Right lobe of liver (tissue), 6 donors: ENCODE measurements at places on chromosomes 1 and 21.

- no peak for DNase-seq
Measured at GRCh38 chr1:211183747-211184313, 49.9 kb upstream of the KCNH1 start.

GRCh38 chr1:156012051-156012817 is 8.5 kb downstream of the SSR2 start:
- DNase-seq, result no peak

- no peak for DNase-seq
Measured at GRCh38 chr1:10325521-10325920, 73.3 kb upstream of the PGD start.

DNA sequence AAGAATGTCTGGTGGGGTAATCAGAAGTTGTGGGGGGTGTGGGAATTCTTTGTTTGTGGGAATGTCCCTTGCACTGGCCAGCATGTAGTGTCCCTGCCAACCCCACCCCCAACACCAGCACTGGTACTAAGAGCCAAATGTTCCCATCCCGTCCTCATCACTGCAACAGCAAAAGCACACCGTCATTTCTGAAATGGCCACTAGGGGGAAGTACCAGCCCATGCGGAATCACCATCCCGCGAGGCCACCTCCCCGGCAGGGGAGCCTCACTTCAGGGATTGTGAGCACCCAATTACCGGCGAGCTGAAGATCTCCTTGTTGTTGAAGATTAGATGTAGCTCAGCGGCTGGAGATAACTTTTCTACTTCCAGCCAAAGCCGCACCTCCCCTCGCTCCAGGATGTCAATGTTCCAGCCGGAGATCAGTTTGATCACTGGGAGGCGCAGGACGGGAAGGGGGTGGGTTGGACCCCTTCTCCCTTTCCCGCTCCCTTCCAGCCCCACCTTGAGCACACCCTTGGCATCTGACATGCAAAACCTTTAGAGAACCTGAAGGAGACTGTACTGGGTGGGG is 41.0 kb downstream of the MYOM3 start:
- DNase-seq, result peak; percentile 68

DNA sequence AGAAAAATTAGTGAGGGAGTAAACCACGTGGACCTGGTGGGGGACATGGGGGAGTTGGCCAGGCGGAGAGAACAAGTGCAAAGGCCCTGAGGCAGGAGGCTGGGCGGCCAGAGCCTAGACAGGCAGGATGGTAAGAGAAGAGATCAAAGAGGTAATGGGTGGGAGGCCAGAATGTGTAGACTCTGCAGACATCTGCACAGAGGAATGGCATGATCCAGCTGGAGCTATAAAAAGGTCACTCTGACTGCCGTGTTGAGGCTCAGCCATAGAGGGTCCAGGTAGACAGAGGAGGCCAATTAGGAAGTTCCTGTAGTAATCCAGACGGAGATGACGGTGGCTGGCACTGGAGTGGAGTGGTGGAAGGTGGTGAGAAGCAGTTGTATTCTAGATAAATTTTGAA is 3.6 kb downstream of the H6PD start:
- DNase-seq, result no peak

DNA sequence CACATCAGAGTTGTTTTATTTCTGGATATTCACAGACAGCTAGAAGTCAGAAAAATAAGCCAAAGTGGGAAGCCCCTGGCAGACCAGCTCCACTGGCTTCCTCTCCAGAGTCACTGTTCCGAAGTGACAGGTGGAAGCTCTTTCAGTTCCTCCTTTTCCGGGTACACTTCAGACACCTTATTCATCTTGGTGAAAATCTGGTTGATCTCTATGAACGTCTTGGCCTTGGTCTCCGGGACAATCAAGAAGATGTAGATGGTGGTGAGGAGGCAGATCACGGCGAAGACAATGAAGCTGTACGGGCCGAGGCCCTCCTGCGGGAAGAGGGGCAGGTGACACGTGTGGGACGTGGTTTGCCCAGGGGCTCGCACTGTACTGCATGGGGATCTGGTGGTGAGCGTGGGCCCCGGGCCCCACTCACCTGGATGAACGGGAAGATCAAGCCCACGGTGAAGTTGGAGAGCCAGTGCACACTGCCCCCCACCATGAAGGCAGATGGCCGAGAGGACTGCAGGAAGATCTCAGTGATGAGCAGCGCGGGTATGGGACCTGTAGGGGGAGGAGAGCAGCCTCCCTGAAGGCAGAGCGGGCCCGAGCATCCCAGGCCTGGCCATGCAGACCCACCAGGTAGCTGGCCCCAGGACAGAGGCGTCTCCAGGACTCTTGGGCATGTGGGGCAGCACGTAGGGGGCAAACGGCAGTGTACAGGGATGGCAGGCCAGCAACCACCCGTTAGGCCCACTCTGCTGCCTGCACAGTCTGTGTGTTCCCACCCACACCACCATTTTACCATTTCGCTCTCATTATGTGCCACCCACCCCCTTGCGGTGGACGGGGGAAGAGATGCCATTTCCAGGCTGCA is 11.5 kb upstream of the SLC2A7 start:
- DNase-seq, result no peak

- no peak for DNase-seq
Measured at GRCh38 chr1:25209516-25209915, 22.8 kb downstream of the SYF2 start.

GRCh38 chr1:234934611-234935033 is 194.0 kb downstream of the TOMM20 start:
- no peak for DNase-seq

- no peak for DNase-seq
Measured at GRCh38 chr1:72845381-72845780, 563.0 kb upstream of the NEGR1 start.

- DNase-seq, result no peak
Measured at GRCh38 chr1:82706741-82707140, 906.0 kb downstream of the ADGRL2 start.

DNA sequence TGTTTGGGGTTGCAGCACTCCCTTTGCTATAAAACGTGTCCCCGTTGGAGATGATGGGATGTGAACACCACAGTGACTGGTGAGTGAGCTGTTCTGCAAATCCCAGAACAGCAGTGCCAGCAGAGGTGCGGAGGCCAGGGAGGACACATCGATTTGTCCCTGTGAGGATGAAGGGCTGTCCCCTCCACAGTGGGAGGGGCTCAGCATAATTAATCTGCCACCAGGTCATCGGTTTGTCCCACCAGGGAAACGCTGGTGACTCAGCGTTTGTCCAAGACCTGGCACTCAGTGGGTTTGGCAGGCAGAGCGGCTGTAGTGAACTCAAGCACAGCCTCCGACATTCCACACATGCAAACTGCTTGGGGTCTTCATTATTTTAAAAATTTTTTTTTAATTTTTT is 22.8 kb upstream of the PDE9A start:
- peak; percentile 85 for DNase-seq

- DNase-seq, result no peak
Measured at GRCh38 chr1:108590957-108591356, 31.1 kb downstream of the EEIG2 start.

DNA sequence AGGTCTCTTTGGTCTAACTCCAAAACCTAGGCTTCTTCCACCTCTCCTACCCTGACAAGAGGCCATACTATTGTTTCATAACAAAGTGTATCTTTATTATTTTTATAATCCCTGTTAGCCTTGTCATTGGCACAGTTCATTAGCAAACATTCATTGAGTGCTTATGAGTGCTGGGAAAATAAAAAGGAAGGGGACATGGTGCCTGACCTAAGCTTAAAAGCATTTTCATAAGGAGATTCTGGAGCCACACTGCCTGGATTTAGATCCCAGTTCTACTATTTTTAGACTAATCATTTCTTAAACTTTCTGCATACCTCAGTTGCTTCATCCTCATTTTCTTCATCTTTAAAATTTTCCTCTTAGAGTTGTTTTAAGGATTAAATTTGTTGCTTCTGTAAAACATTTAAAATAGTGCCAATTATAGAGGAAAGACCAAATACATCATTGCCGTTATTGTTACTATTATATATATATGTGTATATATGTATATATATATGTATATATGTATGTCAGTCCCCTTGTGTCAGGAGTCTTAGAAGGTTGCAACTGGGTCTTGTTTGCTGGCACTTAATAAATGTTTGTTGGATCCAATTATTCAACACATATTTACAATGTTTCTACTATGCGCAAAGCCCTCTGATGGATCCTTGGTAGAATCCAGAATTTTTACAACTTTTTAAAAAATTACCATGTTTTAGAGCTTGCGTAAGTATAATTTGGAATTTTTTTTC is 250.9 kb upstream of the SGIP1 start:
- DNase-seq, result no peak

DNA sequence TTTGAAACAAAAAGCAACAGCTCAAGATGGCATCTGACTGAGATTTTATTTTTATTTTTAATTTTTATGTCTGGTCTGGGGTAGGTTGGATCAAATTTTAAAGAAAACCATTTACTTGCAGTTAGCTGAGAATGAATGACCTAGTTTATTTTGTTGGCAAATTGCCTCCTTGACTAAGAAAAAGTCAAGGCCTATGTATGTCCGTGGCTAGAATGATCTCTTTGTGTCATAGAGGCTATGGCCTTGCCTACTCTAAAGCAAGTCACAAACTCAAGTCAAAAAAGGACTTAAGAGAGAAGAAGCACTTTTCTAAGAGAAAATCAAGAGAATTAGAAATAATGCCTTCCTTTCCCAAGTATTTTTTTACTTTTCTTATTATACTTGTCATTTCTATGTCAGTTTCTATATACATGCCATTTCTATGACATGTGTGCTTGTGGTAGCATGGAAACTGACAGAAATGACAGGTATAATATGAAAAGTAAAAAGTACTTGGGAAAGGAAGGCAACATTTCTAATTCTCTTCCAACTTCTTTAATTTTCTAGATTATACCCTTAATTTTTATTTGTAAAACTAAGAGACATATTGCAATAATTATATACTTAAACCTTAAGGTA is 136.7 kb downstream of the CENPF start:
- DNase-seq, result no peak

DNA sequence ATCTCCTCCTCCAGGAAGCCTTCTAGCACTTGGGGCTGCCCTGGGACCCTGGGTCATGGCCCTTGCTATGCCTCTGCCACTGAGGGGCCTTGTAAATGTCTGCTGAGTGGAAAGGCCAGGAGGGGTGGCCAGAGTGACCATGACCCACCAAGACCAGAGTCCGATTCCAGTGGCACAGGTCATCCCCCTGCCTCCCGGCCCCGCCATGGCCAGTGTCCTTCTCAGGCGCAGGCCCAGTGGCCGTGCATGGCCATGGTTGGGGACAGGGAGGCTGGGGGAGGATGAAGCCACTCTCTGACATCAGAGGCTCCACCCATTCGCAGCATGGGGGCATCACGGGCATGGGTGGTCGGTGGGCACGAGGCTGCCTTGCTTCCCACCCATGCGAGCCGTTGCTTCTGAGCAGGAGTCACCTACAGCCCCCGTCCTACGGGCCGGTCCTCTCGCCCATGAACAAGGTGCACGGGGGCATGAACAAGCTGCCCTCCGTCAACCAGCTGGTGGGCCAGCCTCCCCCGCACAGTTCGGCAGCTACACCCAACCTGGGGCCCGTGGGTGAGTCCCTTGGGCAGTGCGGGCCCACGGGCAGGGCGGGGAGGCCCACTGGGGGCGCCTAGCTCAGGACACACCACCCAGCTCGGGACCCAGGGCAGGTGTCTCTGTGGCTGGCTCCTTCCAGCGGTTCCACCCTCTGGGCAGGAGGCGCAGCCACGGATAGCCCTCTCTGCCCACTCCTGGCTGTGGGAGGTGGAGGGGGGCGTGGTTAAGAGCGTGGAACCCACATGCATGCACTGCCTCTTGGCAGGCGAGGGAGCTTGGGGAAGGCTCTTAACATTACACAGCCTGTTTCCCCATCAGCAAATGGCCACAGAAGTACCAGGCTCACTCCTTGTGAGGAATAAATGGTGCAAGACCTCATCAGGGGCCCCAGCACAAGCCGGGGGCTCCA is 22.4 kb upstream of the CCDC27 start:
- DNase-seq, result no peak

- DNase-seq, result no peak
Measured at GRCh38 chr1:51058858-51059257, 43.2 kb upstream of the C1orf185 start.

- DNase-seq, result no peak
Measured at GRCh38 chr1:232554409-232554808, 75.5 kb downstream of the SIPA1L2 start.

GRCh38 chr1:34746785-34747637 is 7.8 kb upstream of the GJB5 start:
- DNase-seq, result no peak

GRCh38 chr1:206489980-206490770 is 17.2 kb upstream of the RASSF5 start:
- peak; percentile 77 for DNase-seq

DNA sequence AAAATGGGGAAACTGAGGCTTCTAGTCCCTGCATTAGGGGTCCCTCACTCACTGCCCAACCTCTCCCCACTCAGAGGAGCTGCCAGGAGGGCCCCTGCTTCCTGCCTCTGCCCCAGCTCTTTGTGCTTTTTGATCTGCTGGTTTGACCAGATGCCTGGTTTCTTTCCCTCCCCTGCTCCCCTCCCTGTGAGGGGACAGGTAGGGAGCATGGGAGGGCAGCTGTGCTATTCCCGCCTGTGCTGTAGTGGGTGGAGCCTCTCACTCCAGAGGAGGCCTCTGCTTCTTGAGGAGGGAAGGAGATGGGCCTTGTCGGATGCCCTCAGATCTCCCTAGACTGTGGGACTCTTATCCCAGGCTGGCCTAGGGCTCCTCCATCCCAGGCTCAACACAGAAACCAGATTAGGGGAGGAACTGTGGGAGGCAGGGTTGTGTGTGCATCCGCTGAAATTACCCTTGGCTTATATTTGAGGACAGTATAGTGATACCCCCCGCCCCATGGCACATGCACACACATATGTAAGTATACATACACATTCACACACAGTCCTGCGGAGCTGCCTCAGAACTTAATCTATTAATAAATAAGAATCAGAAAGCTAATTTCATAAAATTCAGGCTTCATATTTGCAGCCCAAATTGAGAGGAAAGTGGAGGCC is 4.6 kb downstream of the BOLA1 start:
- DNase-seq, result no peak

- DNase-seq, result no peak
Measured at GRCh38 chr1:41013796-41014195, 7.7 kb downstream of the SLFNL1 start.

- DNase-seq, result peak; percentile 69
Measured at GRCh38 chr1:9289090-9289534, 3.6 kb upstream of the SPSB1 start.

- DNase-seq, result no peak
Measured at GRCh38 chr1:173267453-173267945, 60.4 kb upstream of the TNFSF4 start.

- no peak for DNase-seq
Measured at GRCh38 chr1:206467915-206468314, 2.4 kb upstream of the IKBKE start.

DNA sequence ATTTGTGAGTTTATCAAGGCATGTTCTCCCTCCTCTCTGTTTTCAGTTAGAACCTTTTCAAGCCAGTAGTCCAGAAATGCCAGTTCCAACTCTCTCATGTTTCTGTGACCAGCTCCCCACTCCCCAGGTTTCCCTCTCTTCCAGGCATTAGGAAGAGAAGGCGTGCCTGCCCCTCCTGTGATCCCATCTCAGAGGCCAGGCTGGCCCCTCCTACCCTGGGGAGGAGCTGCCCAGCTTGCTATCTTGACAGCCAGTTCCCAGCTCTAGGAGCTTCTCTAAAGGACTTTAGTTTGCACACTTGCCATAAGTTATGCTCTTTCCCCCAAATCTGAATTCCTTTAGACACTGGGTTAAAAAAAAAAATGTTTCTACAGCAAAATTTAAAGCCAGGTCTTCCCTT is 8.9 kb downstream of the HYI start:
- DNase-seq, result peak; percentile 49
